Spleen (tissue), 13 donors: ENCODE measurements at places on chromosomes 12 and 14. TPM values are rescaled to one million over a fixed set of nuclear protein-coding genes. Genes with fewer than 3 reads are reported as not detected.

DNA sequence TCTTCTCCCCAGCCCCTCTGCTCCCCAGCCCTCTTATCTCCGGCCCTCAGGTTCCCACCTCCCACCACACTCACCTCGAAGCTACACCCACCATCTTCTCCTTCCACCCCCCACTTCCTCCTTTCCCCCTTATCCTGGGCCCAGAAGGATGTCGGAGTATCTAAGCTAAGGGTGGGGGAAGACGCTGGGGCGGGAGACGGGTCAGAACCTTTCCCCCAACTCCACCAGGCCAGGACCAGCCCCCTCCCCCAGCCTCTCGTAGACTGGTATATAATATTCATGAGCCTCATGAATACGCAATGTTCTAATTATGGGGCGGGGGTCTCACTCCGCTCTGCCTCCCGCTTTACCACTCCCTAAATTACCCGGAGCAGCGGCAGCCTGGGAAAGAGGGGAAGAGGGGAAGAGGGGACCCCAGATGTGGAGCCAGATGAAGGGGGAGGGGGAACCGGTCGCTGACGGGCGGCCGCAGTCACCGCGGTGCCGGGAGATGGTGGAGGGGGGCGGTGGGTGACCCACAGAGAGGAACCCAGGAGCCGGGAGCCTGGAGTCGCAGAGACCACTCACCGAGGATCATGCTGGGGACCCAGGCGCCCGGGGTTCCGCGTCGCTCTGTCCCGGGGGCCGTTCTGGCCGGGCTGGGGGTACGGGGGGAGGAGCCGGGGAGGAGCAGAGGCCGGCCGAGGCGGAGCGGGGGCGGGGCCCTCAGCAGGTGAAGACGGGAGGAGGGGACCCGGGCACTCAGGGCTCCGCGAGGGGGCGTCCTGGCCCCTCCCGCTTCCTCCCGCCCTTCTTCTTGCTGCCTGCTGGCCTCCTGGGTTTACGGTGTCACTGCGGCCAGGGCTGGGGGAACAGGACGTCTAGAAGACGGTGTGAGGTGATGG is 6.4 kb upstream of the ZNF385A start:
- peak; percentile 92 for DNase-seq

GRCh38 chr14:42633504-42634095 is 1026.9 kb downstream of the LRFN5 start:
- no peak for DNase-seq

GRCh38 chr14:20614038-20614840 is 23.1 kb upstream of the RNASE12 start:
- no peak for DNase-seq

DNA sequence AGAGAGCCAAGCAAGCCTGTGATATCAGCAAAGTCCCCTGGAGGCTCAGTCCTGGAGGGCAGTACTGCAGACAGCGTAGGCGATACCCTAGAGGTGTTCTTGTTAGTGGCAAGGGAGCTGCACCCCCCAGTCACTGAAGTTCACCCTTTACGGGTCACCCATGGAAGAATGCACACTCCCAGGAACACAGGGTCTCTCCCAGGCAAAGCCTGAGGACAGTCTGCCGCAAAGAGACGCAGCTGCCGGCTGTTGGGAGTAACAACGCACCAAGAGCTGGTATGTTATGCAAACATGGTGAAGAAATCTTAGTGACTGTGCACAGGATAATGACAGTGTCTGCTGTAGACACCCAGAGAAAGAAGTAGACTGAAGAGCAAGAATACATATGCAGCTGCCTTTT is 43.5 kb upstream of the NOS1 start:
- DNase-seq: no peak

The PDZRN4 gene
- 0.35 TPM for total RNA-seq

GRCh38 chr14:58152014-58152857 is at the start of gene ARMH4:
ARMH4 (minus strand) TSS chr14:58152213; CDS start chr14:58139358, 12,855 bp downstream.
- peak; percentile 89 for DNase-seq

DNA sequence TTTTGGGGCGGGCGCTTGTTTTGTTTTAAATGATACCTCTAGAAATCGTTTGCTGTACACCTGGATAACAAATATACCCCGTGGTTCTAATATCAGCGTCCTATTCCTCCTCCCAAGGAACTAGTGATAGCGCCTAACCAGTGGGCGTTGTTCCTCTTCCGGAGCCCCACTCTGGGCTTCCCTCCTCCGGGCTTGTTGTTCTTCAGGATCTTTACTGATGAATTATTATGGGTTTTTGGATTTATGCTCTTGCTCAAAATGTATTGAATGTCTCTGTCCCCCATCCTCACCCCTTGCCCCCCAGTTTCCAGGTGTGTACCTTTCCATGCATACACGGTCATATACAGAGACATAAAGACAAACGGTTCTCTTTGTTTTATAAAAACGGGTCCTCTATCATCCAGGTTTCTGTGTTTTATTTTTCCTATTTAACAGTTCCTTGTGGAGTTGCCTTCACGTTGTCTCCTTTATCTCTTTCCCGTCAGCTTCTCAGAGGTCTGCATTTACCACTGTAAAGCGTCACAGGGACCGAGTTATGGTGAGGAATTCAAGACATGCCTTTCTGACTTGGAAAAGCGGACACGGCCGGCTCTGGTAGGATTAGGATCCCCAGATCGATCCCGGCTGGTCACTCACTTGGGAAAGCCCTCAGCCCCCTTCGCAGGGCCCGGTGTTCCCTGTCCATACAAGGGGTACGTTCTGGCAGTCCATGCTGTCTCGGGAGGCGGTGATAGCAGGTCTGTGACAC is 655 bp upstream of the PLEKHG3 start:
- DNase-seq: no peak

- no peak for DNase-seq
These were observed 58.7 kb upstream of the CCND2 start for GRCh38 chr12:4214877-4215228.

GRCh38 chr12:120928864-120929652 is 24.9 kb upstream of the SPPL3 start:
- DNase-seq: peak; percentile 45

The SMIM41 gene
- total RNA-seq: 4.9 TPM

DNA sequence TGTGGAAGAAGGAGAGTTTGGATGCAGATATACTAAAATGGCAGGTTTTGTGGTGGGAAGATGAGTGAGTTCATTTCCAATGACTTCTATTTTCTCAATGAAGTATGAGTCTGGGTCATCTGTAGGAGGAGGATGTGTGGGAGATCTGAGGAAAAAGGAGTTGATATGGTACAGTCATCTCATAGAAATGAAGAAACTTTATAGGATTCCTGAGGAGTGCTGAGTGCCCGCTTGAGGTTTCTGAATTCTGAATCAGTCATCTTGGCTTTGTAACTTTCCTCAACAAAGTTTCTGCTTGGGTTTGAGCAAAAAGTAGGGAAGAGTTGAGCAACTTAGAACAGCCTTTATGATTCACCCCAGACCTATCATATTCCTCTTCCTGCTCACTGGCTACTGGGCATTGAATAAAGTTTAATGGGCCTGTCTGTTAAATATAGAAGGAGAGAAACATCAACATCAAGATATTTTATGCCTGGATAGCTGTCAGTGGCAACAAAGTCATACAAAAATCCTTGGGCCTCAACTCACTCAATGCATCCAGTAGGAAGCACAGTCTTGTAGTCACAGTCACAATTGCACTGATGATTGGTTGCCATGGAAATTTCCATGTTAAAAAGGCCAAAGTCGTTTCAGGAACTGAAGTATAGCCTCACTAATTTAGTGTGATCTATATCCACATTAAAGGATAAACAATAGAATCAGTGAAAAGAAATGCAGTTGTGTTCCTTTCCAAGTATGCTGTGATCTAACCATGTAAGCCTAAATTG is 284.7 kb downstream of the DUSP6 start:
- no peak for DNase-seq

The SLC39A9 gene
- 55.1 TPM for total RNA-seq

The CD69 gene
- total RNA-seq: 58.5 TPM

DNA sequence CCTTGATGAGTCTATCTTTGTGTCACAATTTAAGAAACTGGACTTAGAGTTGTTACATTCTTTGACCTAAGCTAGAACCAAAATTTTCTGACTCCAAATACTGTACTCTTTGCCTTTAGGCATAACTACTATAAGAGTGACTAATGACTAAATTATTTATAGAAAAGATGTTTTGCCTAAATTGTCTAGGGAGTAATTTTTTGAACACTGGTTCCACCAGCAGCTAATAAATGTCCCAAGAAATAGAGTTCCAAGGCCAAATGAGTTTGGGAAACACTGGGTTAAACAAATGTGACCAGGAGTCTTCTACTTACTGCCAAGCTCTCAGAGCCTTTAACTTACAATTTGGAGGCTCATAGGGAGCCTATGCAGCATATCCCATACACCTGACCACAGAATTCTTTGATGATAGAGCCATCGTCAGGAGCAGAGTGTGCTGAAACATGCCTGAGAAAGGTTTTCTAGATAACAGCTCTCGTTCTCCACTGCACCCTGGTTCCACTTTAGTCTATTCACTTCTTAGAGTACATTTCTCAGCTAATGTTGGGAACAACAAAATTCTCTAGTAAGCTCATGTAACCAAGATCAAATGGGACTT is 215.9 kb upstream of the HMGA2 start:
- no peak for DNase-seq

DNA sequence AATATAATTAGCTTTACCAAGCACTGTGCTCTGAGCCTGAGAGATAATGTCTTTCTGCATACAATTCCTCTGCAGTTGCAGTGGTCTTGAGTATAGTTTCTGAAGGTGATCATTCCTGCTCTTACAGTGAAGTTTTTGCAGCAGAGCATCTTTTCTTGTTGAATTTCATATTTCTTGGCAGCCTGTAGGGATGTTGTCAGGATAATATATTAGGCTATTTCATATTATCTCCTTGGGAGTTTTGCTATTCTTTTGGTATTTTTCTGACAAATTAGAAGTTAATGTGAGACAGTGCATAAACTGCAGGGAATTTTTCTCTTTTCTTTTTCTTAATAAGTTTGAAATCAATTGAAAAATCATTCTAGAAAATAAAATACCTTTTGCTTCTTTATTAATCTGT is 1502.6 kb upstream of the FLRT2 start:
- no peak for DNase-seq

DNA sequence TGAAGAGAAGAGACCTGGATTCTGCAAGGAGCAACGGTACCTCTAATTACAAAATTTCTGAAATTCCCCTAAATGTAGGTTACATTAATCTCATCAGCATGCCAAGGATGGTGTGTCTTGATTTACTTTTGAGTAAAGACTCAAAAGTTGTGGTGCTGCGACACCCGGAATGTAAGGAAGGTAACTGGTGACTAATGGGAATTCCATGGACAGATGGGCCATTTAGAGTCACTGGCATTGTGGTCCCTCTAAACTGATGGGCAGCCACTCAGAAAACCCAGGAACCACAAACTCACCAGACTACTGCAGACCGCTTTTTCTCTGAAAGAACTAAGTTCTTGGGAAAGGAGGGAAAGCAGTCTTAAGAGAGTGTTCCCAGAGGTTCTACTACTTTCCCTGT is 32.8 kb downstream of the GRIN2B start:
- no peak for DNase-seq

The EIF2S3B gene
- total RNA-seq: 0.79 TPM

DNA sequence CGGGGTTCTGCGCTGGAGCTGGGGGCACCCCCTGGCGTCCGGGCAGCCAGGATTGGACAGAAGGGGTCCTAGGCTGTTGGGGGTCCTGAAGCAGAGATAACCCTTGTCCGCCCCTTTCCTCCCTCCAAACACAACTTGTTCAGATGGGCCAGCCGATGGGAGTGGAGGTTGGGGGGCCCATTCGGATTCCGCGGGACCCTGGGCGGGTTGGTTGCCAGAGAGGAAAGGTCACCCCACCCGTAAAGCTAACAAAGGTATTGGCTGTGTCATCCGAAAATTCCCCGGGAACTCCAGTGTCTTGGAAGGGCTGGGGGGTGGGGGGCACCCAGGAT is 1.3 kb downstream of the FAM222A start:
- no peak for DNase-seq

The ZFC3H1 gene
- 83.1 TPM for total RNA-seq

The TPPP2 gene
- total RNA-seq: not detected

The ADCY6 gene
- total RNA-seq: 10.3 TPM

- DNase-seq: no peak
These were observed 22.3 kb downstream of the SEL1L start for GRCh38 chr14:81511111-81511904.

DNA sequence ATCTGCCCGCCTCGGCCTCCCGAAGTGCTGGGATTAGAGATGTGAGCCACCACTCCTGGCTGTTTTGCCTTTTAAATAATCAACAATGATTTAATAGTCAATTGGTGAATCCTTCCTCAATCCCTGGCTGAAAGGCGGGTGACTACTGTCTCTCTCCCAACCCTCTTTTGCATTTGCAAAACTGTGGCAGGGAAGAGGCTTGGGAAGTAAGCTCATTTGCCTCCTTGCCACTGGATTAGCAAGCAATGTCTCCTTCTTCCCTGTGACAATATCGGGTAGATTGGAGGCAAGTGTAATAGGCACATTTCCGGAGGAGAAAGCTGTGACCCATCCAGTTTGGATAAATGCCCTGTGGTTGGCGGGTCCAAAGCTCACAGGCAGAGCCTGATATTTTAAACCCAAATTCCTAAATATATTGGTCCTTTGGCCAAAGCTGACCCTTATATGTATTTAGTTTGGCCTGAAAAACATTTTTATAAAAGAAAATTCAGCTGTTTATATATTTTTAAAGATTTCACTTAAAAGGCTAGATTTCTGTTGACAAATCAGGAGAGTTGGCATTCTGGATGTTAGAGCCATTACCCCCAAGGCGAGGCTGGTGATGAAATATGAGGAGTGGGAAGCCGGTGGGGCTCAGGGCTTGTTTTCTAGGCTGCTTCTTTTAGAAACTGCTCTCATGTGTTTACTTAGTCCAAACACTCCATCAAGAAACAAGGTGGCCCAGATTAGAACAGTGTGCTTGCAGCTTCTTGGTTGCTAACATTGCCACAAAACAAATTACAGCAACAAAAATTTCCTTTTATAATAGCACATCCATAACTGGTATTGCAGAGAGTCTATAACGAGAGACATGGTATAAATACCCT is 646.9 kb upstream of the TMEM132C start:
- DNase-seq: no peak

DNA sequence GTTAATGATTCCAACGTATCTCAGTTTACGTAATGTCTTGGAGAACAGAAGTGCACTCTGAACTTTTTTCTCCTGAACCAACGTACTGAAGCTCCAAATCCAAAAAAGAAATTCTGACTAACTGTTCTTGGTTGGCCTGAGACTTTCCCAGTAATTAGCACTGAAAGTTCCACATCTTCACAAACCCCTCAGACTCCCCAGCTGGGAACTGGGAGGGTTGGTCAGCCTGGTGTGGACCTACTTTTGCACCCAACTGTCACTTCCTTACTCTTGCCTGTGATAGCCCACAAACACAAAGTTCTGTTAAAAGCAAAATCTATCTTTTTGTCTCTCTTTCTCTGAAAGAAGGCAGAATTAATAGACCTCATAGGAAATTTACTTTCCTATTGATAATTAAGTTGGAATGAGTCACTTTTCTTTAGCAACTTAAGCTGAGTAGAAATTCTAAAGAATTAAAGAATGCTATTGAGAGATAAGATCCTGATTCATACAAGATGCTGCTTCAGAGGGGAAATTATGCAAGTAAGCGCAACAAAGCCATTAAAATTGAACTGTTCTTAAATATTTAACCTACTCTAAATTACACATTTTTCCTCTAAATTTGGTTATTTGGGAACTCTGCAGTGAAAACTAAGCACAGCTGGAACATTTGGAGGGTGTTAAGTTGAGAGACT is 155.0 kb downstream of the EPS8 start:
- no peak for DNase-seq

- DNase-seq: no peak
These were observed 869.2 kb downstream of the SLC6A15 start for GRCh38 chr12:84043355-84043754.
